ENCODE measurements at places on chromosomes 12 and 14.

- no peak for DNase-seq
Observed at GRCh38 chr14:35155962-35156361, 33.6 kb downstream of the PRORP start.

DNA sequence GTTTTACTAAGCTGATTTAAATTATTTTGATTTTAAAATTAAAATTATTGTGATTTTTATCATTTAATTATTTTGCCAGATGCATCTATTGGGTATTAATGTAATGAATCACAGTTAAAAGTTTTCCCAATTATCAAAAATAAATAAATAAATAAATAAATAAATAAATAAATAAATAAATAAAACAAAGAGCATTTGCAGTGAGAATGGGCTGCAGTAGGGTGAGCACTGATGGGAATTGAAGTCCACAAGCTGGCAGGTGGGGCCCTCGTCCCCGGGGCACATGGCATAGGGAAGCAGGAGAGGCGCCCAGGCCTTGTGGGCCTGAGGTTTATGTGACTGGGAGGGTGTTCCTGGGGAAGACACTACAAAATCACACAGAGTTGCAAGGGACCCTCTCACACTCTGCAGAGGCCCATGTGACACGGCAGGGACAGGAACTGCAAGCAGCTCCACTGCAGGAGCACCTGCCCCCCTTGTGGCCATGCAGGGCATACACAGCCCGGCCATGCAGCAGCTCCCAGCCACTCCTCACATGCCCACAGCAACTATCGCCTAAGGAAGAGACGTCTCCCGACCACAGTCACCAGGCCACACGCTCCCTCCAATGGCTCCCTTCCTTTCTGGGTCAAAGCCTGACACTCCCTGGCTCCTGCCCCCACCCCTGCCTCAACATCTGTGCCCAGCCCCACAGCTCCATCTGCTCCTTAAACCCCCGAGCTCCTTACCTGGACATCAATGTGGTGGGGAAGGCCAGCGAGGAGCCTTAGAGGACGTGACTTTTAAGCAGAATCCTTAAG lies 256.3 kb upstream of the SFSWAP start:
- peak; percentile 39 for DNase-seq

DNA sequence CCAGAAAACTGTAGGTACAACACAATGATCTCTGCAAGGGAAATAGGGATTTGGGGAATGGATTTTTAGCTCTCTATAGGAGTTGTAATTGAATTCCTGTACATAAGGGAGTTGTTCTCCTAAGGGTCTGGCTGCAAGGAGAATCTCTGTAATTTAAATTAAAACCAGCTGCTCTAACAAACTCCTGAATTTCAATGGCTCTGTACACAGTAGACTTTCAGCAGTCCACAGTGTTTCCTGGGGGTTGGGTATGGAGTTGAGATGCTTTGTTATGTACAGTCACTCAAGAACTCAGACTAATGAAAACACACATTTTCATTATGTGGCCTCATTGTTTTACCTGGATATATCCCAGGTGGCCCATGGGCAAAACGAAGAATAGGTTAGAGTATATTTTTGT lies 93.2 kb downstream of the NAV3 start:
- no peak for DNase-seq

DNA sequence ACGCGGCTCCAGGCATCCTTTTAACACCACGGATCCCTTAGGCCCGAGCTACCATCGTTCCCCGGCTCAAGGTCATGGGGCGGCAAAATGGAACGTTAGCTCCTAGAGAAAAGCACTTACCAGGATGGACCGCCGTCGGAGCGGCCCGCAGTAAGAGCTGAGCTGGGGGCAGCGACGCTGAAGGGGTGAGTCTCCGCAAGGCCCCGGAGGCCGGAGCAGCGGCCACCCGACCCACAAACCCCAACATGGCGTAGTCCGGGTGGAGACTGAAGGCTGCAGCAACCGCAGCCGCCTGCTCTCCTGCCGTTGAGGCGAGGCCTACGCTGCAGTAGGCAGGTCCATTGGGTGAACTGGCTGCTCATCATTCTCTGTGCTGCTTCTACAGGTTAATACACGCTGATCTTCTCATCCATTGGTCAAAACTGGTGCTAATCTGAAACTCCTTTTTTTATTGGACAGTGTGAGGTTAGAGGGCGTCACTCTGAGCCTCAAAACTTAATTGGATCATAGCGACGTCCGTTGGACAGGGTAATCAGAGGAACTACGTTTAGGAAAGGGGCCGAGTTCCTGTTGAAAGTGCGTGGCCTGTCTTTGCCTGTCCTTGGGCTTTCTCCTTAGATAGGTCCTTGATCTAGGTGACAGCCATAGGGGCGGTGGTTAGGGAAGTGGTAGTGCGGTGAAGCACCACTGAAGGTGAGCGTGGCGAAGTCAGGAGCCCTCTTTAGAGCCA lies at the start of gene ATP5F1B:
ATP5F1B (minus strand) TSS at position 268 of the 730 bp plus-strand sequence; CDS start at position 247, 21 bp downstream.
- peak; percentile 96 for DNase-seq

Measured in stimulated activated naive B cell treated with anti-CD40 and anti-IgM and Interleukin-4, amounts not matched to agents 10 μg/mL and 1 μg/mL and 100 μg/mL, for 72 hours (primary cell).